ENCODE measurements at places on chromosomes 3 and 15.

DNA sequence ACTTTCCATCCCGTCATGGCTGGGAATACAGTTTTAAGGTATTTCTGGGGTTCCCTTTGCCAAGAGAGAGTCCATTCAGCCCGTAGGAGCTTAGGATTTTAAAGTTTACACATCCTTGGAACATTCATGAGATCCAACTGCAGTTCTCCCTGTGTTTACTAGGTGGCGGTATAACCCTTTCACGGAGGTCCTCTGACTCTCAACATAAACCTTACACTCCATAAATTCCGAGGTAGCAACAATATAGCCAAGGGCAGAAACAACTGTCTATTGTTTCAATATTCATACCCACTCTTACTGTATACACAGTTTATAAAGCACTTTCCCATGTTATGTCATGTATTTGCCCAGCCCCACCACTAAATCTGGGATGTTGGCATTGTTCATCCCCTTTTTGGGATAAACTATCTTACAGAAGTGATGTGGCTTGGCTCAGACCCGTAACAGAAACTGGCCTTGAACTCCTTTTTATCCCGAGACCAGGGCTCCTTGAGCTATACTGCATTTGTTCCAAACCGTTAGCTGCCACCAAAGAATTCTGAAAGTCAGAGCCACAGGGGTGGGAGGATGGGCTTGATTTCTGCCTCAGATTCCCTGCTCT lies 69.2 kb upstream of the COL6A5 start:
- peak; percentile 74 for DNase-seq

GRCh38 chr3:45371621-45372020 lies 16.8 kb upstream of the LARS2 start:
- DNase-seq, result no peak

DNA sequence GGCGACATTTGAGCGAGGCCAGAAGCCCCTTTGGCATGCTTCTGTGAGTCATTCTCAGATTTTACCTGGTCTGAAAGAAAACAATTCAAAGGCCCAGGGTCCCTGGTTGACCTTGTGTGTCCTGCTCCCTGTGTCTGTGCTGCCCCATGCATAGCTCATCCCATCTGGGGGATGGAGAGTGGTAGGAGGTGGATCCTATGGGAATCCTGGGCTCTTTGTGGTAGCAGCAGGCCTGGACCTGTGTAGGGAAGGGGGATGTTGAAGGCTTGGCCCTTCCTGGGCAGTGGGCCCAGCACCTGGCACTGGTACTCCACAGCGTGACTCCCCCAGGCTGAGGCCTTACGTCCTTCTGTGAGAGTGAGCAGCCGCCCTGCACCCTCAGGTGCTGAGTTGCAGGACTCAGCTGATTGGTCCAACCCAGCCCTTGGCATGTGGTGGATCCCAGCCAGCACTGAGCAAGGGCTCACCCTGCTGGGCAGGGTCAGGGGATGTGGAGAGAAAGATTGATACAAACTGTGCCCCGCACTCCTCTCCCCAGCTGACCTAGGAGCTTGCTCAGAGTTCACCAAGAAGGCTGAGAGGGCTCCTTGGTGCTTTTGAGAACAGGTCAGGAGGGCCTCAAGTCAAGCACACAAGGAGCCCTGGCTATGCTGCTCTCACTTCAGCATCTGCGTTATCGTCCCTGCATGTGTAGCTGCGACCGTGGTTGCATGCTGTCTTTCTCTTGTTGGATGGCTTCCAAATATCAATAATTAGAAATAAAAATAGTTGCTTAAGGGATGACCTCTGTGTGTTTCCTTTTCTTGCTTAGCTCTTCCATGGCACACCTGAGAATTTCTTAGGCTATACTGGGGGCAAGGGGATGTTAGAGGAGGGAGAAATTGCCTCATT lies 21.4 kb upstream of the JMJD7 start:
- peak; percentile 42 for DNase-seq

DNA sequence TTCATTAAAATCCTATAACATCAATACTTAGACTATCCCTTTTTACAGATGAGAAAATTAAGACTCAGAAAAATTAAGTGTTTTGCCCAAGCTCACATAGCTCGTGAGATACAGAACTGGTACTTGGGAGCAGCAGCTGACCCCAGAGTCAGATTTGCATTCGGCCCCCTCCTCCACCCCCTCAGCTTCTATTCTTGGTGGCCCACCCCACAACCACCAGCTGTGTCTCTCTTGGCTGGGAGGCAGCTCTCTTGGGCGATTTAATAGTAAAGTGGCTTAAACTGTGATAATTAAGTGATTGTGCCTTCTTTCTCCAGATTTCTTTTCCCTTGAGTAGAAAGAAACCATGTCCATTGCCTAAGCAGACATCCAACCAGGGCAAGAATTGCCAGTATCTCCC lies 203.6 kb upstream of the PDZRN3 start:
- no peak for DNase-seq

DNA sequence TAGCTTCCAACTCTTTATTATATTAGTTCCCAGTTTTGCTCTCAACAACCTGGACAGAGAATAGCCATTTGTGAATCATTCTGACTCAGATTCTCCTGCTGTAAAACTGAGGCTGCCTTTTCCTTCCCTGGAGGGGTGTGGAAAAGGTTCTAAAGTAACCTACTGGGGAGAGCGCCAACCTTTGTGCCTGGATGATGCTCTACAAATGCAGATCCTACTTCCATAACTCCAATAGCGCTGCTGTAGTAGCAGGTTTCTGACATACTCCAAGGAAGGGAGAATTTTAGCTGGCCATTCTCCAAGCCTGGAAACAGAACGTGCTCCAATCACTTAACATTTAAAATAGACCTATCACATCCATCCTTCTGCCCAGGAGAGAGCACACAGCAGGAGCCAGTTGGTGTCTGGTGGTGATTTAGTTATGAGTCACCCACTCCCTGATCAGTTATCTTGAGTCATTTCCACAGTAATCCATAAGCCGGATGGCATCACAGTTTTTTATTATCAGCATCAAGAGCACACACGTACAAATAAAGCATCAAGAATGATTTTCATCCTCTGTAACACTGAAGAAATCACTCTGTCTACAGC lies 38.3 kb downstream of the MYH15 start:
- peak; percentile 71 for DNase-seq

- DNase-seq, result no peak
These were observed 1.8 kb downstream of the TLNRD1 start for GRCh38 chr15:81002331-81003096.

GRCh38 chr3:49745986-49746385 lies 22.2 kb upstream of the GMPPB start:
- DNase-seq, result peak; percentile 92

GRCh38 chr3:116018646-116019045 lies 395.3 kb downstream of the GAP43 start:
- peak; percentile 33 for DNase-seq

DNA sequence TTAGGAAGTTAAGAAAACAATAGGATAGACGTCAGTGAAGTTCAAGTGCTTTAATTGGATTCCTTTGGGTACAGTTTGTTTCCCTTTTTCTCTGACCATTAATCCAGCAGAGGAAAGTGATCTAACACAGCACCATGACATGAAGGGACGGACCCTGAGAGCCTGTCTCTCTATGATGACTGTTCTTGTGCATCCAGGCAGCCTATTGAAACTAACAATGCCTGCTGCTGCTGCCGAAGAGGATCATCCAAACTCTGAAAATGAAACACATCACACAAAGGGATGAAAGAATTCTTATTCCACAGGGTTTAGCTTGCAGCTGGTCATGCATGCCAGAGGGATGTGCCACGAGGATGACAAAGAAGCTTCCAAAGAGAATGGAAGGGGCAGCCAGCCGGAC lies 75.5 kb downstream of the ZBTB20 start:
- peak; percentile 77 for DNase-seq

GRCh38 chr3:182631183-182632076 lies 161.9 kb upstream of the ATP11B start:
- DNase-seq, result no peak

DNA sequence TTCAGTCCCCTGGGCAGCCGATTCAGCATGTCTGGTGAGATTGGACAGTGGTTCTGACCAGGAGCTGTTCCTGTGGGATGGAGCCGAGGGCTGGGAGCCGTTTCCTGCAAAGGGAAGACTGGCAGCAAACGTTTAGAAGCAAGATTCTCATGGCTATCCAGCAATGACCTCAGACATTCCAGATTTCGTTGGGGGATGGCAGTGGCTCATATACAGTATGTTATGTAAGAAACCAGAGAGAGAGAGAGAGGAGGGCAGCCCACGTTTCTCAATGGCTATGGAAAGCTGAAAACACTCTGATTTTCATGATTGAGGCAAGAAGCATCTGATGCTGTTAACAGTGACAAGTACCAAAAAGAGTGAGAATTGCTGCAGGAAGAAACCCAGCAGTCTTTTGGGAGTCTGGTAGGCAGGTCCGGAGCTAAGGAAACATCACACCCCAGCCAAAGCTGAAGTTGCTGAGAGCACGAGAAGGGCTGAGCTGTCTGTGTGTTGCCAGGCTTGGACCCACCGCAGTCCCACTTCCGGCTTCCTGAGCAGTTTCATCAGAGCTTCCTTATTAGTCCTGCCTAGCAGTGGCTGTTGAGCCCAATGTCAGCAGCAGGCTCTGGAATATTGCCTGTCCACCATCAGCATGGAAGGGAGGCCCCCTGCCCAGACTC lies 25.6 kb upstream of the VPS8 start:
- DNase-seq, result peak; percentile 62

GRCh38 chr3:31133541-31133940 lies 239.1 kb upstream of the GADL1 start:
- no peak for DNase-seq

DNA sequence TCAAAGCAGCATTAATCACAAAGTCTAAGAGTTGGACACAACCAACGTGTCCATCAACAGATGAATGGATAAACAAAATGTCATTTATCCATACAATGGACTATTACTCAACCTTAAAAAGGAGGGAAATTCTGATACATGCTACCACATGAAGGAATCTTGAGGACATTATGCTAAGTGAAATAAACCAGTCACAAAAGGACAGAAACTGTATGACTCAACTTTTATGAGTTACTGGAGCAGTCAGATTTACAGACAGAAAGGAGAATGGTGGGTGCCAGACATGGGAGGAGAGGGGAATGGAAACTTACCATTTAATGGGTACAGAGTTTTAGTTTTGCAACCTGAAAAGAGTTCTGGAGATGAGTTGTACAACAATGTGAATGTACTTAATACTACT lies 43.0 kb upstream of the SEC13 start:
- DNase-seq, result no peak

GRCh38 chr3:14137445-14137844 lies 12.6 kb downstream of the TMEM43 start:
- no peak for DNase-seq
